ENCODE measurements at places on chromosomes 2 and 18.
A peak's percentile ranks its signal among the peaks of the same experiment; 100 is the strongest.

- no peak for DNase-seq
Observed at GRCh38 chr2:39153312-39153711, 32.5 kb upstream of the SOS1 start.

GRCh38 chr2:37180006-37180639 is 8.3 kb downstream of the SULT6B1 start:
- DNase-seq = no peak

DNA sequence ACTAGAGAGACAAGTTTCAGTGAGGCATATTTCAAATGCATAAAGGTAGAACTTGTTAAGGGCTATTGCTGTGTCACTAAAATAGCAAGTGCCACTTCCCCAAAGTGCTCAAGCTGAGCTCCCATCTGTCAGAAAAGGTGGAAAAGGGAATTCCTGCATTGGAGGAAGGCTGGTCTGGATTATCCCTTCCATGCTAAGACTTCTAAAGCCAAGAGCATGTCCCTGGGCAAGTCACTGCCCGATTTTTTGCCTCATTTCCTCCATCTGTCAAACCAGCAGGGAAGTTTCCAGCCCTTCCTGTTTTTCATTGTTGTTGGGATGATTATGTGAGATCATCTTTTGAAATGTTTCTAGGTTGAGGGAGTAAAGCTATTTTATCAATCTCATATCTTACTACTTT is 175.5 kb downstream of the SETBP1 start:
- DNase-seq = no peak

- no peak for DNase-seq
Observed at GRCh38 chr2:97717613-97717995, 4.2 kb downstream of the ZAP70 start.

- no peak for DNase-seq
Observed at GRCh38 chr2:105904938-105905337, 160.2 kb downstream of the NCK2 start.

DNA sequence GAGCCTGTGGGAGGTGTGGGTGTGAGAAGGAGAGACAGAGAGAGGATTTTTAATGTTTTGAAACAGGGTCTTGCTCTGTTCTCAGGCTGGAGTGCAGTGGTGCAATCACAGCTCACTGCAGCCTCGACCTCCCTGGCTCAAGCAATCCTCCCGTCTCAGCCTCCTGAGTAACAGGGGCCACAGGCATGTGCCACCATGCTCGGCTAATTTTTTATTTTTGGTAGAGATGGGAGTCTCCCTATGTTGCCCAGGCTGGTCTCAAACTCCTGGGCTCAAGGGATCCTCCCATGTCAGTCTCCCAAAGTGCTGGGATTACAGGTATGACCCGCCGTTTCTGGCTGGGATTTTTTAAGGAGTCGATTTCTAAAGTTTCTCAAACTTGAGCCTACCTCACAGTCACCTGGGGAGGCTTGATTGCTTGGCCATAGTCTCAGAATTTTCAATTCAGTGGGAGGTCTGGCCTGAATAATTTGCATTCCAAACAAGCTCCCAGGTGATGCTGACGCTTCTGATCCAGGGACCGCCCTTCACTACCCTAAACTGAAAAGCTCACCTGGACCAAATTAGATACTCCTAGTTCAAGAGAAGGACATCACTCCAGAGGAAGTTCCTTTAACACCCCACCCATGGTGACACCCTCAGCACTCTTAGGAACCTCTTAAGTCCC is 70.8 kb upstream of the SLC1A4 start:
- DNase-seq = no peak

GRCh38 chr2:6641956-6642355 is 223.8 kb downstream of the CMPK2 start:
- DNase-seq = no peak

GRCh38 chr2:100868083-100868482 is 48.1 kb downstream of the NPAS2 start:
- DNase-seq = no peak

GRCh38 chr2:238389988-238390589 is 36.6 kb upstream of the ASB1 start:
- no peak for DNase-seq

GRCh38 chr2:18401471-18401870 is 159.0 kb downstream of the RDH14 start:
- DNase-seq = no peak

- DNase-seq = no peak
Observed at GRCh38 chr2:238168196-238169047, 9.7 kb downstream of the ERFE start.

DNA sequence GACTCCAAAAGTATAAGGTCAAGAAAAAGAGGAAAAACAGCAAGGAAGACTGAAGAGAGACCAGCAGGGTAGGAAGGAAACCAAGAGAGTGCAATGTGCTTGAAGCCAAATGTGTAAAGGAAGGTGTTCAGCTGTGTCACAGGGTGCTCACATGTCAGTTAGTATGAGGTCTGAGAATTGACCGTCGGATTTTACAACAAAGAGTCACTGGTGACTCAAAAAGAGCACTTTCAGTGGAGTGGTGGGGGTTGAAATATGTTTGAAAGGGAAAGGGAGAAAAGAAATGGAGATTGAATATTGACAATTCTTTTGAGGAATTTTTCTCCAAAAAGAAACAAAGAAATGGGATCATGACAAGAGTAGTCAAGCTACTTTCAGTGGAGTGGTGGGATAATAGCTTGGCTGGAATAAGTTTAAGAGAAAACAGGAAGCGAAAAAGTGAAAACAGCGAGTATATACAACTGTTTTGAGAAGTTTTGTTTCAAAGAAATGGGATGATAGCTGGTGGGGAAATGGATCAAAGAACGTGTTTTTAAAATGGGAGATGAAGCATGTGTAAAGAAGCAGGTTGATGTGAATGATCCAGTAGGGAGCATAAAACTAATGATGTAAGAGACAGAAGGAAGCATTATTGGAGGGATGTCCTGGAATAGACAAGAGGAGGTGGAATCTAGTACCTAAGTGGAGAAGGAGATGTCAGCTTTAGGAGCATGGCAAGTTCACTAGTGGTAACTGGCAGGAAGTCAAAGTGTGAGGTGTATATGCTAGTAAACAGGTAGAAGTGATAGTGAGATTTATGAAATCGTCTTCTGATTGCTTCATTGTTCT is 3.6 kb upstream of the TSPYL6 start:
- DNase-seq = no peak

GRCh38 chr18:35378574-35378896 is 1.4 kb upstream of the ZNF396 start:
- no peak for DNase-seq

- DNase-seq = no peak
Observed at GRCh38 chr2:79721966-79722365, 209.1 kb downstream of the CTNNA2 start.

DNA sequence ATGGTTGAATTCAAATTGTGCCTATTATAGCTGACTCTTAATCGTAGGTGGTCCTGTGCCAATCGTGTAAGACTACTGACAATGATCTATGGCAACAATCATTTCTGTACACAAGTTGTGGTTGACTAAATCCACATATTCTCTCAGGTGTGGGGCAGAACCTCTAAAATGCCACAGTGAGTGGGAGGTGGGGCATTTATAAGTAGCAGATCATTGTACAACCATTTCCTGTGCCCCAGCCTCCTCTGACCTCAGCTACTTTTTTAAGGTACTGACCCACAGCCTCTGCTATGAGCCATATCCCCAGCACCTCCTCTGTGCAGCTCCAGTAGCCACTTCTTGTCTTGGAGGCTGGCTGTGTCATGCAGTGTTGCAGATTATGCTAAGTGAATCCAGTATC is 48.6 kb upstream of the RAPH1 start:
- DNase-seq = no peak

DNA sequence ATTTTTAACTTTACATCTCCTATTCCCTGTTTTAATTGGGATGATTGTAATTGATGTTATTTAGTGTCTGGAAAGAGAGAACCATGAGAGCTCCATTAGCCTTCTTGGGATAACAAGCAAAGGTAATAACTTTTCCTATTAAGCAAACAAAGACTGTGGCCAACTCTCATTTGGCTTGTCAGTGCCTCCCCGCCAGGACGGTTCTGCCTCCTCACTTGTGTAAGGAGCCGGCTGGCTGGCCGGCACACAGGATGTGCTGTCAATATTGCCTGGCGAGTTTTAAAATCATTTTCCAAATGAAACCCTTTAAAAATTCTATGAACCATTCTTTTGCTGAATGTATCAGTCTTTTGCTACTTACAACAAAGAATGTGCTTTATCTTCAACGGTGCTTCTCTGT is 898.3 kb downstream of the CPS1 start:
- no peak for DNase-seq

DNA sequence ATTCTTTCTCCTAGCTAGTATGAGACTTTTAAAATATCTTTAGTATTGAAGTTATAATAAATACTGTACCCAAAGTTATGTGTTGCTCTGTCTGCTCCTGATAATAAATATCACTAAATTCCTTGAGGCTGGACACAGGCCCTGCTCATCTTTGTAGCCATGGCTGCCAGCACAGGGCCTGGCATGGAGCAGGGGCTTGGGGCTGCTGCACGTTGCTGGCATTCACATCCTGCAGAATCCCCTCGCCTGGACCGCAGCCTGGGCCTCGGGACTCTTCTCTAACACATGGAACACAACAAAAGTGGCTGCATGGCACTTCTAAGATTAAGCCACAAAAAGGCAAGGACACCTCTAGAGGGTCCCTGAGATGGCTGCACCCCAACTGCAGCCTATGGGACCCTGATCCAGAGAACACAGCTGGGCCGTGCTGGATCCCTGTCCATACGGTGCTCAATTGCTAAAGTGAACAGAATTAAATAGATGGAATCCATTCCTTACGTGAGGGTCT is 477.5 kb upstream of the MYT1L start:
- no peak for DNase-seq

GRCh38 chr2:68231061-68231372 is 21.3 kb downstream of the PPP3R1 start:
- DNase-seq = no peak

GRCh38 chr2:45820048-45820447 is 168.6 kb downstream of the PRKCE start:
- DNase-seq = no peak

- DNase-seq = no peak
Observed at GRCh38 chr18:48133671-48134251, 203.3 kb upstream of the SMAD2 start.

- no peak for DNase-seq
Observed at GRCh38 chr2:119659601-119660342, 19.2 kb upstream of the TMEM177 start.

DNA sequence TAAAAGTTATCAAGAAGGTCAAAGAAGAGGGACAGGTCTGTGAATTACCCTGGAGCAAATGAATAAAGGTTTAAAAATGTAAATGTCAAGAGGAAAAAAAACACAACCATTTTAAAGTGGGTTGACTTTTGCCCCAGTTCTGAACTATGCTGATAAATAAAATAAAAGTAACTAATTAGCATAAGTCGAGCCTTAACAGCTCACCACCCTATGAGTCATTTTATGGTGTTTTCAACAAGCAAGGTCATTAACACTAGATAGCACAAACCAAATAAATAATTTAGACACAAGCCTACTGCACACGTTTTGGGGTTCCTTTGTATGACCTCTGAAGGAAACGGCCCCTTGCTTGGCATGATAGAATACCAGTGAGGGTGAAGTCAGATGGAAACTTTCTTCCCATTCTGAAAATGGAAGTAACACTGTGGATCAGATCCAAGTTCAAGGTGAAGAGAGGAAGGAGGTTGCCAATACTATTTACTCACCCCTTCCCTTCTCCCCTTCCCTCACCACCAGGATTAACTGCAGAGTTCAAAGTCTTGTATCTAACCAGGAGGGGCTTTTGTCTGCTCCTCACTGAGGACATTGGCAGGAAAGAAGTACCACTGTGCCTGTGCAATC is 380.0 kb upstream of the ACVR2A start:
- DNase-seq = no peak

DNA sequence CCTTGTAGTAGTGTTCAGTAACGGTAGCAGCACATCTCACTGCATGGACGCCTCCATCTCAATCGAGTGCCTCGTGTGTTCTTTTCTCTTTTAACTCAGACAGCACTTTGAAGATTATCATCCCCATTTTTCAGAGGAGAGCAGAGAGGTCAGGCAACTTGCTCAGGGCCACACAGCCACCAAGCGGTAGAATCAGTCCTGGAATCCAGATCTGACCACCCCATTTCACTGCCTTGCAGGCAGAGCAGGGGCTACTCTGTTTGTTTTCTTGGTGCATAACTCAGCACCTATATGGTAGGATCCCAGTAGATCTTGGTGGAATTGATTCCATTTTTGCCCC is 129.5 kb downstream of the SMAD7 start:
- no peak for DNase-seq

- DNase-seq = no peak
Observed at GRCh38 chr2:81467096-81467495, 1162.5 kb upstream of the LRRTM1 start.

- no peak for DNase-seq
Observed at GRCh38 chr2:34102339-34102738, 503.2 kb upstream of the FAM98A start.

- no peak for DNase-seq
Observed at GRCh38 chr2:81481994-81482368, 1177.4 kb upstream of the LRRTM1 start.

GRCh38 chr2:45761635-45762034 is 110.2 kb downstream of the PRKCE start:
- DNase-seq = no peak

DNA sequence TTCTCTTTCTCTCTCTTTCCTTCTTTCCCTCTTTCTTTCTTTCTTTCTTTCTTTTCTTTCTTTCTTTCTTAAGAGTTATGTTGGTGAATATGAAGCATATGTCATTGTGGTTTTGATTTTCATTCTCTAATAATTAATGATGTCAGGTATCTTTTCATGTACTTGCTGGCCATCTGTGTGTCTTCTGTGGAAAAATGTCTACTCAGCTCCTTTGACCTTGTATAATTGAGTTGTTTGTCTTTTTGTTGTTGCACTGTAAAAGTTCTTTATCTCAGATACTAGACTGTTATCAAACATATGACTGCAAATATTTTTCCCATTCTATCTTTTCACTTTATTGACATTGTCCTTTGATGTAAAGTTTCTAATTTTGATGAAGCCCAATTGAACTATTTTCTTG is 645.1 kb downstream of the CNTNAP5 start:
- no peak for DNase-seq

- no peak for DNase-seq
Observed at GRCh38 chr2:60992985-60993392, 24.5 kb upstream of the PEX13 start.

GRCh38 chr2:65453916-65454315 is 21.5 kb upstream of the SPRED2 start:
- DNase-seq = no peak

DNA sequence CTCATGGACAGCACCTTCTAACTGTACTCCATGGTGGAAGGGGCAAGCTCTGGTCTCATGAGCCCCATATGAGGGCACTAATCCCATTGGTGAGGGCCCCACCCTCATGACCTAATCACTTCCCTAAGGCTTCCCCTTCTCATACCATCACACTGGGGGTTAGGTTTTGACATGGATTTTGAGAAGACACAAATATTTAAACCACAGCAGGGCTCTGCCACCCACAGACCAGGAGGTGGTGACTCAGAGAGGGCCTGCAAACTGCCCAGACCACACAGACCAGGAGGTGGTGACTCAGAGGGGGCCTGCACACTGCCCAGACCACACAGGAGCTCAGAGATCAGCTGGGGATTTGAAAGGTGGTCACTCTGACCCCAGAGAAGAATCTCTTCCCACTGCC is 222.0 kb downstream of the KLHL29 start:
- peak; percentile 43 for DNase-seq

GRCh38 chr2:113274432-113274831 is 4.3 kb downstream of the PAX8 start:
- no peak for DNase-seq

GRCh38 chr2:189751080-189751658 is 11.4 kb downstream of the OSGEPL1 start:
- DNase-seq = no peak

GRCh38 chr2:238263204-238264071 is 23.6 kb upstream of the HES6 start:
- peak; percentile 76 for DNase-seq
